Kidney glomerular epithelial cell (primary cell): ENCODE measurements at places on chromosomes 11 and 22.

DNA sequence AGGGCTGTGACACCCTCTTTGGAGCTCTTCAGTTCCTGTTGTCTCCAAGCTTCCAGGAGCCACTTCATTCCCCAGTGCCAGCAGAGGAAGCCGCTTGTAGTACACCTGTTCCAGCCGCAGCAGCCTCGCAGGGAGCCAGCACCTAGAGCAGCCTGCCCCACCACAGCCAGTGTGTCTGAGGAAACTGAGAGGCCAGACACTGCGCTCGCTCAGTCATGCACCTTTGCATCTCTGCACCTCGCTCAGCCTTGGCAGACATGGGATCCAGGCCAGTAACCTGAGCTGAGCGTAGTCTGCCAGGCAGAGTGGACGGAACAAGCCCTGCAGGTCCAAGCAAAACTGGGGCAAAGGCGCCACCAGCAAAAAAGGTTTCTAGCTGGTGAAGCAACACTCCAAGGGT is 1072.1 kb downstream of the JRKL start:
- DNase-seq, result no peak

GRCh38 chr11:3022300-3022967 is 30.3 kb upstream of the NAP1L4 start:
- DNase-seq, result no peak

GRCh38 chr11:109696191-109696897 is 274.4 kb downstream of the C11orf87 start:
- DNase-seq, result no peak

GRCh38 chr11:5705688-5706087 is 16.1 kb downstream of the TRIM22 start:
- DNase-seq, result no peak

DNA sequence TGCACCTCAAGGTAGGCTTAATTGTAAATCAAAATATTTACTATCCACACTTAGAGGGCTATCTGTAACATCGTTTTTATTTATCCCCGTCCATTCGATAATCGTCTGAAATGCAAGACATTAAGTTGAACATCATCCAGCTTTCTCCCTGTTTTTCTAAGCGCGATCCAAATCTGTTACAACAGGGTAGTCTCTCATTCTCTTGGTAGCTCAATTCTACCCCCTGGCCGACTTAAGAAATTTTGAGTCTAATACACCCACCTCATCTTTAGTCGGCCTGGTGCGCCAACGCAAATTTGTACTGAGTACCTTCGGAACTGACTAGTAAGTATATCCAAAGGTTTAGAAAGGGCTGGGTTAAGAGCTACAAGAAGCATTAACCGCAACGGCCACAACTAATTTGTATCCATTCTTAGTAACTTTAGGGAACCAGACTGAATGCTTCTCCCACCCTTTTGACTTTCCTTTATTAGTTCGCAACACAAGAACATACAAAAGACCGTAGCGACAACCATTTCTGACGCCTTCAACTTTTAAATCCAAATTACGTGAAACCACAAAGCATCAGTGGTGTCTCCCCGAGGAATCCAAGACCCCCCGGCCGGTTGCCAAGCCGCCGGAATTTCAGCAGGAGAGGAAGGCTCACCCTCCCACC is 1.0 kb upstream of the ZNF143 start:
- peak; percentile 63 for DNase-seq

DNA sequence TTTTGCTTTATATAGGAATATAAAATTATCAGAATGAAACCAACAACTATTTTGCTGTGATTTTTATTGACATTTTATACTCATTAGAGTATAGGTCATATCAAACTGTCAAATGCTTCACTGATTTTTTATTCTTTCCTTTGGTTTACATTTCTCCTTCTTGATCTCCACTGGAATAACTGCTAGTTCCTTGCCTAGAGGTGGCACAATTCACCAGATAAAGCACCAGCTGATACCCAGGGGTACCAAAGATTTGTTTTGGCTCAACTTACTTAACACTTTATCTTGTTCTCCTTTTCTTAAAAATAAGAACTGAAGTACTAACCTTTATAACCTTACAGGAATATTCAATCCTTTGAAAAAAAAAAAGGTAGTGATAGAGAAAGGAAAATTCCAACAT is 725.1 kb upstream of the CHORDC1 start:
- no peak for DNase-seq

DNA sequence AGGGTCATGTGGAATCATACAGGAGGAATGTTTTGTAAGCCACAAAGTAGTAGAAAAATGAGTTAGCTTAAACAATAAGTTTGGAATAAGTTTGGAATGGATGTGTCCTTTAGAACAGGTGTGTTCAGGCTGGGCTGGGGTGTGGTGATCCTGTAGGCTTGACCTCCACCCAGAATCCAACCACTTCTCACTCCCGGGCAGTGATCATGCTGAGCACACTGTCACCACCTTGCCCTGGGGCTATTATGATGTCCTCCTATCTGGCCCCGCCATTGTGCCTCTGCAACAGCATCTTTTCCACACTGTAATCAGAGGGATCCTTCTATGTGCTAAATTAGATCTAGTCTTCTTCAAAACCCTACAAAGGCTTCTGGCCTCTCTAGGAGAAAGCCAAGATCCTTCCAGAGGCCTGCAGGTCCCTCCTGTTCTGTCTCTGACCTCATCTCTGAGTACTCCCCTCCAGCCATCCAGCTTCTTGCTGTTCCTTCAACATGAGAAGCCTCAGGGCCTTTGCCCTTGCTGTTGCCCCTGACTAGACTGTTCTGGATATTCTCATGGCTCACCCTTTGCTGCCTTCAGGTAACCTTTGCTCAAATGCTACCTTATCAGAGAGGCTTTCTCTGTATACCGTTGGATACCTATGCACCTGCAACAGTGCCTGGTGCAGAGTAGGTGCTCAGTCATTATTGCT is 18.8 kb upstream of the ACCSL start:
- DNase-seq, result no peak

DNA sequence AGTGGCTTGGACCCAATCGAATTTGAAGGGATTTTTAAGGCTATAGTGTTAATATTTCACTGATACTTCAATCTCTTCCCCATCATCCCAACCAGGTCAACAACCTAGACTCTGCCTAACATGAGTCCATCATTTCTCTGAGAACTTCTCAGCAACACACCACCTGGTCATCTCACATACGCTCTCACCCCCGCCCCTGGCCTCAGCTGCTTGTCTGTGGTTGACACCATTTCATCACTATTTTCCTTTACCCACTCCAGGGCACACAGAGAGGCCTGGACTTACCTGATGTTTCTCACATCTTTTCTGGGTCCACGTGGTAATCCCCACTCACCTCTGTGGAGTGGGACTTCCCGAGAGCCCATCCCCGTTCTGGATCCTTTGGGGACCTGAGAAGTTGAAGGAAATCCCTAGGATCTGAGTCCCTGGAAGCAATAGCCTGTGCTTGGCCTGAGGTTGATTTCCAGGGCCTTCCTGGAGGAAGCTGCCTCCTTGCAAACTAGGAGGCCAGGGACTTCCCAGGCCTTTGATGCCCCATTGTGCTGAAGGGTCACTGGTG is 3.2 kb downstream of the P2RX3 start:
- no peak for DNase-seq

GRCh38 chr11:66462911-66463310 is 3.8 kb upstream of the PELI3 start:
- no peak for DNase-seq

DNA sequence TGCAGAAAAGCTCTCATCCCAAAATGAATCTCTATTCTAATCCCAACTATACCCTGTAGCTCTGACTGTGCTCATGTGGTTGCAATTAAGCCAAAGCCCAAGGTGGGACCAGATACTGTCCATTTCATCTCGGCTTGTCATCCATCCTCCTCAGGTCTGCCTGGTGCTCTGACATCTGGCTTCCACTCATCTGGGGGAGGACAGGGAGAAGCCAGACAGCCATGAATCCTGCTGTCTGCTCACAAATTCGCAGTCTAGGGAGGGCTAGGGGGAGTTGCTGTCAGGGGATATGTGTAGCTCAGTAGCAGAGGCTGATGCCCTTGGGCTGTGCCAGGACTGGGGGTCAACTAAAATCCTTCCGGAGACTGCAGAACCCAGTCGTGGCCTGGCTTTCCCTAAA is 167.1 kb downstream of the ETS1 start:
- DNase-seq, result peak; percentile 47

- no peak for DNase-seq
Observed at GRCh38 chr22:30014244-30014643, 66.0 kb upstream of the HORMAD2 start.

DNA sequence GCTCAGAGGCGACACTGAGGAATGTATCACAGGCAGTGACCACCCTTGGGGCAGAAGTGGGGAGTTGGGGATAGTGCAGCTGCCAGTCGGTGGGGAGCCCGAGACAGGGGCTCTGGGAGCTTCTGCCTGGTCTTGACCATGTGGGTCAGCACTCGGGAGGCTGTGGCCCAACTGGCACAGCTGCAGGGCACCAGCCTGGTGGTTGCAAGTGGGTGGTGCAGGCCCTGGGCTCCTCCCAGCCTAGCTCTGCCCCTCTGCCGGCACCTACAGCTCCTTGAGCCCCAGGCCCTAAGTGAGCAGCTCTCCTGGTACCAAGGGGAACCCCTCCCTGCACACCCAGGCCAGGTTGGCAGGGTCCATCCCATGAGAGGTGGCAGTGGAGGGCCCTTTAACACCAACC is 12.6 kb upstream of the RASL10A start:
- DNase-seq, result no peak

DNA sequence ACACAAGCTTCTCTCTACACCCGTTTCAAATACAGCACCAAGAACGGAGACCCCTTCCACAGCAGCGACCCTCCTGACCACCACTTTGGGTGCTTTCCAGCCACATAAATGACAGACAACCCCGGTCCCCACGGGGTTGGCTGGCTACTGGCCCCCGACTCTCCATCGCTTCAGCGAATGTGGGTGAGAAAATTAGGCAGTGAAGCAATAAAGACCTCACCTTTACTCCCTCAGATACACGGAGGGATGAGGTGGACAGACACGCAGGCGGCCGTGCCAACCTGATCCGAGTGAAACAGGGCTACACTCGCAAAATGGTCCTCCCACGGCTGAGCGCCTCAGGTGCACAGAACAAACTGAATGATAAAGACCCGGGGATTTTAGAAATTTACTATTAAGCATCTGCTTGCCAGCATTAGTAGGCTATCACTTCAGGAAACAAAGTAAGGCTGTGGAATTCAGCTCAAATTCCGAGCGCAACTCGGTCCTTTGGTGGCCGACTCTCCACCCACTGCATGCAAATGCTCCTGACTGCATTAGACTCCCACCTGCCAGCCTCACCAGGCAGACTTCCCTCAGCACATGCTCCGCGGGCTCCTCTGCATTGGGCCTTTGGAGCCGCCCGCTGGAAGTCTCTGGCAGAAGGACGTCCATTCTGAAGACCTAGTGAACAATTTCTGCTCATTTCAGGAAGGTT is 12.8 kb upstream of the EFCAB6 start:
- DNase-seq, result no peak

- no peak for DNase-seq
Observed at GRCh38 chr11:75714211-75714610, 3.4 kb upstream of the MOGAT2 start.

GRCh38 chr11:69325446-69325845 is 31.5 kb downstream of the MYEOV start:
- no peak for DNase-seq

- no peak for DNase-seq
Observed at GRCh38 chr11:67436459-67437081, 912 bp downstream of the PTPRCAP start.

DNA sequence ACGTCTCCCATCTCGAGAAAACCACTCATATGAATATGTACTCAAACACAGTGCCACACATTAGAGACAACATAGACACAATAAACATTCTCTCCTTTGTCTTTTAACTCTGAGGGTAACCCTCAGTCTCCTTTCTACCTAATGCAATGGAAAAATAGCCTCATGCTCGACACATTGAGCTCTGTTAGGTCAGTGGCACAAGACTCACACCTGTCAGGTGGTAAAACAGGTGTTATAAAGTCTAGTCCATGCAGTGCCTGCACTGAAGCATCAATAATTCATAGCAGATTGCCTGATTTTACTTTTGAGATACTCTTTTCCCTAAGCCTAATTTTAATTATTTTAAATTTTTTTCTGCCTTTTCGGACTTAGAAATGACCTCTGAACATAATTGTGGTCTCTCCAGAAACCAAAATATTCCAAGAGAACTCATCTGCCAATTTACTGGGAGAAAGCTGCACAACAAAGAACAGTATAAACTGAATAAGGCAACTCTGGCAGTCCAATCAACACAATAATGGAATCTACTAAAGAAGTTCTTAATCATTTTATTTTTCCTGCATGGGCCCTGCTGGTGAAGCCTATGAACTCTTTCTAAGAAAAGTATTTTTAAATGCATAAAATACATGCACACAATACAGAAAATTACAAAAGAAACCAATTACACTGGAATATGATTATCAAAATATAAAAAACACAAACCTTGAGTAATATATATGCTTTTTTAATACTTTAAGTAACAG is 9.9 kb downstream of the RDX start:
- no peak for DNase-seq

GRCh38 chr11:114075891-114076441 is 16.5 kb downstream of the ZBTB16 start:
- peak; percentile 20 for DNase-seq

GRCh38 chr22:37172266-37173245 is 15.5 kb downstream of the C1QTNF6 start:
- no peak for DNase-seq

- DNase-seq, result no peak
Observed at GRCh38 chr11:128943428-128943976, 831 bp upstream of the TP53AIP1 start.

- DNase-seq, result no peak
Observed at GRCh38 chr11:108586600-108586999, 7.0 kb downstream of the EXPH5 start.

DNA sequence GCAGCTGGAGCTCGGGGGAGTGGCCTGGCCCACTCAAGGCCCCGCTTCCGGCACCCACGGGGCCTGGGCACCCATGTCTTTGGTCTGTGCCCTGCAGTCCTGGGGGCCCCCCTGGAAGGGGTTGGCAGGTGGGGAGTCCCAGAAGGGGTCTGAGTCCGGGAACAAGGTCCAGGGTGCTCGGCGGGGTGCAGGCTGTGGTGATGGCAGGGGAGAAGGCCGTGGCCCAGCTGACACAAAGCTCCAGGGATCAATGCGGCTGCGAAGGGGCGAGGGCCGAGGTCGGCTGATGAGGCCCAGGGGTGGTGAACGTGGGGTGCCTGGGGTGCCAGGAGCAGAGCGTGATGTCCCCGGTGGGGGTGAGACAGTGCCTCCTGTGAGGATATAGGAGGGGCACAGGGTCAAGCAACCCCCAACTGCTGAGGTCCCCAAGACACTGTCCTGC is 2.7 kb upstream of the KCNK7 start:
- no peak for DNase-seq
